ENCODE measurements at places on chromosomes 16 and 17.

DNA sequence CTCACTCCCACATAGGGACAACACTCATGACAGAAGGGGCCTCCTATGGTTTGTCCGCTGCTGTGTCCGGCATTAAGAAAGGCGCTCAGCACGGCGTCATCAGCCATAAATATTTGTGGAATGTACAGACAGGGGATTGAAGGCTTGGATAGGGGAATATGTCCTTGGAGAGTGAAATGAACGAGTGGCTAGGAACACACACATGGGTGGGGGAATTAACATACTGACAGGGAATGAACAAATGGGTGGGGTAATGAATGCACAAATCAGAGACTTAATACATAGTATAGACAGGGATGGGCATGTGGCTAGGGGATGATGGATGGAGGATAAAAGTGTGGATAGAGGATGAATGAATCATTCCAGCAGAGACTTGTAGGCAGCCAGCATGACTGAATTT lies 154.0 kb upstream of the HSBP1 start:
- DNase-seq: peak; percentile 36

GRCh38 chr17:78882540-78883088 lies 20.4 kb downstream of the CEP295NL start:
- DNase-seq: no peak

GRCh38 chr16:920717-921116 lies 50.1 kb downstream of the LMF1 start:
- no peak for DNase-seq

- no peak for DNase-seq
Observed at GRCh38 chr17:37064206-37064605, 115.5 kb downstream of the AATF start.

DNA sequence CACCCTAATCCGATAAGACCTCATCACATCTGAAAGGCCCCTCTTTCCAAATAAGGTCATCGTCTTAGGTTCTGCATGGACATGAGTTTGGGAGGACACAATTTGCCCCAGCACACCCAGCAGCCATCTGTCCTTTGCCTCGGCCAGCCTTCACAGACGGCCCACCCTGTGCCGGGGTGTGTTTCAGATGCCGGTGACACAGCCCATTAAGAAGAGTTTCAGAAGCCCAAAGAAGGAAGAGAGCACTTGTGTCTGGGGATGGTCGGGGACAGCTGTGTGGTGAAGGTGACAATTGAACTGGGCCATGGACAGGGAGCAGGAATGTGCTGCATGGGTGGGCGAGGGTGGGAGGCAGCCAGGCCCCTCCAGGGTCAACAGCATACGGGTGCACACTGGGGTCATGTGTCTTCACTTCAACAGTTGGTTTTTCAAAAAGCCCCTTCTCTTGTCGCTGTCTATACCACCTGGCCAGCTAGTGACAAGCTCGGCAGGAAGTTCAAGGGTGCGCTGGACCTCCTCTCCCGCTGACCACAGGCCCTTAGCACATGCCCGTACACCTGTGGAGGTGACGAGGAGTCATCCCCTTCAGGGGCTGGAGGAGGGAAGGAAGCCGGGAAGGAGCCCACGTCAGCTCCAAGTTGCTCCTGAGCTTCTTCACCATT lies 183.1 kb downstream of the C16orf95 start:
- DNase-seq: no peak

DNA sequence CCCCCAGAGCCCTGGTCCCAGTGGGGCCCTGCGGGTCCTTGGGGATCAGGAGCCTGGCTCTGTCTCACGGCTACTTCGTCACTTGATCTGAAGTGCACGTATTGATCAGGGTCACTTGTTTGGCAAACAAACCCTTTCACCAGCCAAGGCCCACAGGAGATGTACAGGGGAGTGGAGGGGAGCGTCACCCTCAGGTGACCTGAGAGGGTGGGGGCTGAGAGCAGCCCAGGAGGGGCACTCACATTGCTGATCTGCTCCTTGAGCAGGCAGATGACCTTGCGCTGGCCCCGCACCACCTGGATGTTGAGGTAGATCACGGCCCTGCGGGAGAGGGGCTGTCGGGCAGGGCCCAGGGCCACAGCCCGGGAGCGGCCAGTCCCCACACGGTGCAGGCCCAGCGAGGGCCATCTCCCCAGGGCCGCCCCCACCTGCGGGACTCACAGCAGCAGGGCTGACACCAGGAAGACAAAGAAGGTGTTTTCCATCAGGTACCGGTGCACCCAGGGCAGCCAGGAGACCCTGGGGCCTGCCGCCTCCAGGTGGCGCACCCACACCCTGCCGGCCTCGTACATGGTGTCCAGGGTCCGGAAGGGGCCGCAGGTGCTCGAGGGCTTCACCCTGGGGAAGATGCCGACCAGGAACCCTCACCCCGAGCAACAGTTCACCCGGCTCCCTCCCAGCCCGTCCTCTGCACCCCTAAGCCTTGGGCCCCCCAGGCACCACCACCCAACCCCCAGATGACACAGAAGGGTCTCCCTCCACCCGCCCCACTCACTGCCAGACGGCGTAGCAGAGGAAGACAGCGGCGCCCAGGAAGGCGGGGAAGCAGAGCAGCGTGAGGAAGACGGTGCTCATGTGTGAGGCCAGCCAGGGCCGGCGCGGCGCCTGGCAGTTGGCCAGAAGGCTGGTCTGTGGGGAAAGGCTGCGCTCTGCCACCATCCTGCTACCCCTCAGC lies 11.3 kb downstream of the TMC6 start:
- no peak for DNase-seq

DNA sequence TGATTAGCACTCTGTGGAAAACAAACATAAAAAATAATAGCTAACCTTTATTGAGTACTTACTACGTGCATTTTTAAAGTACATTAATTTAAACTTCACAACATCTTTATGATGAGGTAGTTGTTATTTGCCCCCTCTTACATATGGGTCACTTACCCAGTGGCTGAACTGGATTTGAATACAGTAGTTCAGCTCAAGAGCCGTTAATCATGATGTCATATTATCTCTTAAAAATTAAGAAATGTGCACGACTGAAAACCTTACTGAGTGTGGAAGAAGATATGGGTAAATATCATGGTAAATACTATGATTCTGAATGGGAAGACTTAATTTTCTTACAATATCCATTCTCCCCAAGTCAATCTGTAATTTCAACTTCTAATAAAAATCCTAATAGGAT lies 17.6 kb downstream of the NDEL1 start:
- no peak for DNase-seq

DNA sequence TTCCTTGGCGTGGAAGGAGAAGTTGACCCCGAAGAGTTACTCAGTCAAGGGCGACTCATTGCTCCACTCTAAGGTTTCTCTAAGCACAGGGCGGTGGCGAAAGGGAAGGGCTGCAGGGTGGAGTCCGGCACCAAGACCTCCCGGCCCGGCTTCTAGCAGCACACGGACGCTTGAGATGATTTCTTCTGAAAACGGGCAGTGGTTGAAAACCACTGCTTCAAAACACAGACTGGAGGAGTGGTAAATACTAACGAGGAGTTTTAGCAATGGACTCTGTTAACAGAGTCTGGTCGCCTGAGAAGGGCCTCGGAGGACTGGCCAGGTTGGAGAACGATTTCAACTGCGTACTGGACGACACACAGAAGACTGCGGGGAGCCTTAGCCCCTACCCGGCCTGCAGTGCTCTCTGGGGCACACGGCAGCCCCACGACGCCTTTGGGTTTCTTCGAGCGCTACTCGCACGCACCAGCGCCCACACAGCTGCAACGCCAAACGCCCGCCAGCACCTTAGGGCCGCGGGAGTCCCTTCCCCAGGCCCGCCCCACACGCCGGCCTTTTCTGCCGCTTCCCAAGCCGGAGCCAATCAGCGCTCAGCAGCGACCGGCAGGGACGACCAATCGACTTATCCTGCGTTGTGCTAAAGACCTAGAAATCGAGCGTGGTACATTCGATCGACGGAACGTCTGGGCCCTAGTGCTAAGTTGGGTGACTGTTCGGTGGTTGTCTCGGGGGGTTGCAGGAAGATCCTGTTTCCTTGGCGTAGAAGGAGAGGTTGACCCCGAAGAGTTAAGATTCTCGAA lies 14.4 kb upstream of the CA4 start:
- peak; percentile 80 for DNase-seq

GRCh38 chr17:22512506-22512905 lies 820.2 kb downstream of the KCNJ18 start:
- no peak for DNase-seq

GRCh38 chr17:79678736-79679255 lies 51.9 kb upstream of the ENPP7 start:
- no peak for DNase-seq

DNA sequence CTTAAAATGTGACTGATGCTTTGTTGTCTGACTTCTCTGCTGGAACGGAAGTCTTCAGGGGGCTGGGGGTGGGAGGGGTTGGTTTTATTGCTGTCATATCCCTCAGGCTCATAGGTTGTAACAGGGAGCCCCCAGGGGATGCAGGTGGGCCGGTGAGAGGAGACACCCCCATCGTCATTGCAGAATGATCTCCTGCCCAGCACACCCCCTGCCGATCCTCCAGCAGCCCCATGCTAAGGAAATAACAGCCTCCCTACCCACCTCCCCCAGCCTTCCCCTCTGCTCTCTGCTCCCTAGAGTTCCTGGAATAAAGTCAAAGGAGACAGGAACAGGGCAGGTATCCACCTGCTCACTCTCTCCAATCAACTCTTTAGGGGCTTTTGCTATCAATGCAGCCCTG lies 270.1 kb upstream of the TNRC6C start:
- DNase-seq: no peak

GRCh38 chr17:78242024-78242742 lies 10.8 kb downstream of the TMEM235 start:
- peak; percentile 46 for DNase-seq

GRCh38 chr17:47244697-47245096 lies 8.9 kb upstream of the ITGB3 start:
- DNase-seq: no peak

DNA sequence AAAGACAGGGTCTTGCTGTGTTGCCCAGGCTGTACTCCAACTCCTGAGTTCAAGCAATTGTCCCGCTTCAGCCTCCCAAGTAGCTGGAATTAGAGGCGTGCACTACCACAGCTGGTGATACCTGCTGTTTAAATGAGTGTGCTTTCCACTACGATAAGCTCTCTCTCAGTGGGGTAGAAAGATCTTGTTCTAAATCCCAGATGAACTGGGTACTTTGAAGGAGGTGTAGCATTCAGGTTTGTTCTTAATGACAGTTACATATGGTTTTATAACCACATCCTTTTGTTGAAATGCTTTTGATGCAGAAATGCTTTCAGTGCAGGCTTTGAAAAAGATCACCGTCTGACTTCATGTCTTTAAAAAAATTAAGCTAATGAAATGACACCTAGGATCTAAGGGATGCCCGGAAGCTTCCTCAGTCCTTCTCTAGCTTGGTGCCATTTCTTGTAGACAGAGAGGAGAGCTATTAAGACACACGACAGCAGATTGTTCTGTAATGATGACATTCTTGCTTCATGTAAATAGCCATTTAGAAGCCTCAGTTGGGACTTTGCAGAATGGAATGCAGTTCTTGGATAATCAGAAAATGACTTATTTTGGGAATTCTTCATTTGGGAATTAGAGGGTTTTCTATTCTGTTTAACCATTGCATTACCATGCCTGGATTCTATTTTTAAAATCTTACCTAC lies 19.5 kb downstream of the PMM2 start:
- DNase-seq: no peak

- DNase-seq: no peak
Observed at GRCh38 chr17:35256629-35257028, 13.8 kb downstream of the SLFN5 start.

- no peak for DNase-seq
Observed at GRCh38 chr17:49370971-49371834, 9.2 kb upstream of the ZNF652 start.

- DNase-seq: peak; percentile 55
Observed at GRCh38 chr16:88561485-88562359, 8.5 kb upstream of the ZC3H18 start.

GRCh38 chr16:69754143-69754468 lies 620 bp downstream of the NOB1 start:
- DNase-seq: no peak

DNA sequence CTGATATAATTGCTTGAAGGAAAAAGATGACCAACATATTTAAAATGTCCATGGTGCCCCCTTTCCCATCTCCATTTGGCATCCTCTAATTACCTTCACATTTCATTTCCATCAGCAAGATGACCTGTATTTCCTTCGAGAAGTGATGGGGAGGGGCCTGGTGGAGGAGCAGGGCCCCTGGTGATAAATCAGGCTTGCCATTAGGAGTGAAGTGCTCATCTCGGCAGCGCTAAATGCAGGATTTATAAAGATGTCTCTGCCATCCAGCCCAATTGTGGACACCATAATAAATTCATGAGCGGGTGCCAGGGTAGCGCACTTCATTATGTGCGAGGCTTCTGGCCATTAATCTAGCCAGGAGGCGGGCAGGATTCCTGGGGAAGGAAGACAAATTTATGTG lies 101.5 kb upstream of the IRX6 start:
- DNase-seq: peak; percentile 4

DNA sequence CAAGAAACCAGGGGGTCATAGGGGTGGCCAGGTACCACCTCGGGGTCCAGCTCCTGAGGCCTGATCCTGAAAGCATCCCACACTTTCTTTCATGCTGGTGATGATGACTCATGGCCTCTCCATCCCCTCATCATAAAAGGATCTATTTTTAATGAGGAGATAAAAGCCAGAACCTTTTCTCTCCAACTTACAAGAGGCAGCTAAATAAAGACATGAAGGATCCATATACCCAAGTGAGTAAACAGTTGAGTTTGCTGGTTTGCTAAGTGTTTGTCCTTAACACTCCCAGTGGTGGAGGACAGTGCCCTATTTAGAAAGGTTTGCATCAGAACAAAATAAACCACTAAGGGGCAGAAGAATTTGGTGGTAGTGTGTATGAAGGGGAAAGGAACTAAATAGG lies 383.8 kb downstream of the GRIN2A start:
- peak; percentile 5 for DNase-seq

- DNase-seq: peak; percentile 46
Observed at GRCh38 chr17:81371910-81372760, 23.1 kb upstream of the BAHCC1 start.

DNA sequence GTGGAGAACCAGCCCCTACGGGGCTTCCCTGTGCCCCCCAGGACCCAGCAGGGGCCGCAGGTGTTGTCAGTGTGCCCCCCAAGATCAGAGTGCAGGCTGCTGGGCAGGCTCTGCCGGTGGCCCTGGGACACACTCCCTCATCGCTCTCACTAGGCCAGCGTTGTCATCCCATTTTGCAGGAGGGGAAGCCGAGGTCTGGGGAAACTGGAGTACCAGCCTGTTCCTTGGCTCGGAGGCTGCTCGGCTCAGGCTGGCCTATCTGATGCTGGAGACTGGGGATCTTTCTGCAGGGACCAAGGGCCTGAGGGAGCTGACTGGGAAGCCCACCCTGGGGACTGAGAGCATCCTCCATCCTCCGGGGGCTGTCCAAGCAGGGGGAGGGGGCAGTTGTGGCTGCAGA lies 74.2 kb upstream of the CBX4 start:
- no peak for DNase-seq

GRCh38 chr16:15954814-15955151 lies 5.4 kb downstream of the ABCC1 start:
- no peak for DNase-seq

GRCh38 chr16:12876778-12877177 lies 24.6 kb upstream of the SHISA9 start:
- peak; percentile 22 for DNase-seq

- no peak for DNase-seq
Observed at GRCh38 chr16:80287674-80288073, 253.1 kb upstream of the DYNLRB2 start.

GRCh38 chr17:64084086-64084939 lies 45.6 kb downstream of the ERN1 start:
- peak; percentile 74 for DNase-seq

- no peak for DNase-seq
Observed at GRCh38 chr16:1262846-1263221, 7.0 kb downstream of the TPSD1 start.

Measured in A172 (cell line).